ENCODE measurements at places on chromosomes 7 and 10.

DNA sequence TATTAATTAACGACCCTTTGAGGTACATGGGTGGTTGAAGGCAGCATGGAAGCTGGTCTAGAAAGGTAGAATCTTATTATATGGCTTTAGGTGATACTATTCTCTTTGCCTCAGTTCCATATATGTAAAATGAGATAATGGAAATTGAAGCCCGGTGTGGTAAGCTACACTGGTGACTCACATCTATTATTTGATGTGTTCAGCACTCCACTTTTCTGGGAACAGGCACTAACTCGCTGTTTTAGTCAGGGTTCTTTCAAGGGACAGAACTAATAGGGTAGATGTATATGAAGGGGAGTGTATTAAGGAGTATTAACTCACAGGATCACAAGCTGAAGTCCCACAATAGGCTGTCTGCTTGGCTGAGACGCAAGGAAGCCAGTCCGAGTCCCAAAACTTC lies 4.4 kb upstream of the TRUB1 start:
- no peak for DNase-seq
- no peak overlapping the region for H3K4me3 ChIP-seq
- H3K27me3 ChIP-seq = no peaks in the 10 kb centered on the region
- H3K4me1 ChIP-seq = no peaks in the 10 kb centered on the region
- H3K27ac ChIP-seq = no peak overlapping the region

DNA sequence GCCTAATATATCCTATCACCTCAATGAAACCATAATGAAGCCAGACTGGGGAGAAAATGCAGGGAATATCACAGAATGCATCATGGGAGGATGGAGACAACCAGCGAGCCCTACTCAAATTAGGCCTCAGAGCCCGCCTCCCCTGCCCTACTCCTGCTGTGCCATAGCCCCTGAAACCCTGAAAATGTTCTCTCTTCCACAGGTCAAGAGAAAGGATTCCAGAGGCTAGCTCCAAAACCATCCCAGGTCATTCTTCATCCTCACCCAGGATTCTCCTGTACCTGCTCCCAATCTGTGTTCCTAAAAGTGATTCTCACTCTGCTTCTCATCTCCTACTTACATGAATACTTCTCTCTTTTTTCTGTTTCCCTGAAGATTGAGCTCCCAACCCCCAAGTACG lies 31.5 kb downstream of the PRSS2 start:
- H3K27ac ChIP-seq = no peak overlapping the region
- no peak for DNase-seq
- no peak overlapping the region for H3K4me3 ChIP-seq
- H3K4me1 ChIP-seq = peaks cover 12% of the 10 kb centered on the region
- H3K27me3 ChIP-seq = peaks cover 15% of the 10 kb centered on the region

DNA sequence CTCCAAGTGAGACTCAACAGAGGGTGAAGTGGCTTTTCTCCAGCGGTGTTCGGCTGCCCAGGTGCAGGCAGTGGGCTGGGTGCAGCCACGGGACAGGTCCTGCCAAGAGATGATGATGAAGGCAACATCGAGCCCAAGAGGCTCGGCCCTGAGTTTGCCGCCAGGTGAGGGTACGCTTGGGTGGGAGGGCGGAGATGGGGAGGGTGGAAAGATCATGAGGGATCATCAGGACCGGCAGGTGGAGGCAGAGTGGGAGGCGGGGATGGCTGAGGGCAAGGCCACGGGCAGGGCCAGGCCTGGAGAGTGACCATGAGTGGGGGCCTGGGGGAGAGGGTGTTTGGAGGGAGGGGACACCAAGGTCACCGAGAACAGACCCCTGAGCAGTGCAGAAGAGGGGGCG lies 17.8 kb upstream of the AMZ1 start:
- peaks cover 7% of the 10 kb centered on the region for H3K27me3 ChIP-seq
- no peak for DNase-seq

- H3K4me1 ChIP-seq = no peaks in the 10 kb centered on the region
- H3K27me3 ChIP-seq = no peaks in the 10 kb centered on the region
- H3K27ac ChIP-seq = no peak overlapping the region
- no peak overlapping the region for H3K4me3 ChIP-seq
- H3K36me3 ChIP-seq = no peaks in the 10 kb centered on the region
- no peak for DNase-seq
Measured at GRCh38 chr10:1266033-1266802, 210.0 kb downstream of the WDR37 start.

DNA sequence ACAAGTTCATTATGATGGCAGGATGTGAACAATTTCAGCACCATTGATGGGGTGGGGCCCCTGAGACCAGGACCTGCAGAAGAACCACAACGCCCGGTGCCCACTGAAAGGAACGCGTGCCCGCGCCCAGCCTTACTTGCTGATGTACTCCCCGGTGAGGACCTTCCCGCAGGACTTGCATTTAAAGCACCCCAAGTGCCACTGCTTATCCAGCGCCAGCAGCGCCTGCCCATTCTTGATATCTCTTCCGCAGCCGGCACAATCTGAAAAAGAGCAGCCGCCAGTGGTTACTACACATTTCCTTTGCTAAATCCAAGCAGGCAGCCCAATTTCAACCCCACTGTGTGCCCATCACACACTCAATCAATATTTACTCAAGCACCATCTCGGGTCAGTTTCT lies 110.6 kb downstream of the ABLIM1 start:
- H3K27ac ChIP-seq = no peak overlapping the region
- H3K36me3 ChIP-seq = no peaks in the 10 kb centered on the region
- H3K4me3 ChIP-seq = no peak overlapping the region
- DNase-seq = no peak

GRCh38 chr10:93485690-93486089 lies 3.6 kb upstream of the MYOF start:
- no peaks in the 10 kb centered on the region for H3K36me3 ChIP-seq
- no peak for DNase-seq
- H3K4me1 ChIP-seq = no peaks in the 10 kb centered on the region
- H3K4me3 ChIP-seq = no peak overlapping the region

GRCh38 chr7:136348542-136349192 lies 371.5 kb upstream of the MTPN start:
- no peak overlapping the region for H3K27ac ChIP-seq
- no peaks in the 10 kb centered on the region for H3K4me1 ChIP-seq
- H3K36me3 ChIP-seq = no peaks in the 10 kb centered on the region
- H3K4me3 ChIP-seq = no peak overlapping the region
- DNase-seq = no peak
- H3K27me3 ChIP-seq = peaks cover 1% of the 10 kb centered on the region

GRCh38 chr7:1040790-1041189 lies 3.6 kb upstream of the GPR146 start:
- H3K4me1 ChIP-seq = peaks cover 17% of the 10 kb centered on the region
- H3K27ac ChIP-seq = no peak overlapping the region
- H3K4me3 ChIP-seq = no peak overlapping the region
- H3K36me3 ChIP-seq = no peaks in the 10 kb centered on the region
- no peaks in the 10 kb centered on the region for H3K27me3 ChIP-seq
- no peak for DNase-seq

- H3K36me3 ChIP-seq = no peaks in the 10 kb centered on the region
- no peaks in the 10 kb centered on the region for H3K27me3 ChIP-seq
Measured at GRCh38 chr10:26508016-26508415, 69.9 kb downstream of the APBB1IP start.

DNA sequence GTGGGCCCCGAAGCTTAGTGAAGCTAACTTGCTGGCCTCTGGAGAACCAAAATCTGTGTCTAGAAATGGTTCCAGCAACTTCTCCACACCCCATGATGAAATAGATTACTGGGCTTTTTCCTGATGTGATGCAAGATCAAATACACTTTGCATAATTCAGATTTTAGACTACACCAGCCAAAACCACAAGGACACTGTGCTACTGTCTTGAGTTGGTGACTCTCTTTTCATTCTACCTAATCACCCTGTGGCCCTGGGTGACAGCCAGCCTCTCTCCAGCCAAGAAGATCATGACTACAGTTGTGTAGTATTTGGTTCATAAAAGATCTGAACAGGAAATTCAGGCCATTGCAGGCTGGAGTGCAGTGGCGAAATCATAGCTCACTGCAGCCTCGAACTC lies 22.2 kb downstream of the AZGP1 start:
- no peaks in the 10 kb centered on the region for H3K27me3 ChIP-seq
- H3K27ac ChIP-seq = no peak overlapping the region
- no peak overlapping the region for H3K4me3 ChIP-seq
- H3K4me1 ChIP-seq = no peaks in the 10 kb centered on the region
- no peak for DNase-seq

DNA sequence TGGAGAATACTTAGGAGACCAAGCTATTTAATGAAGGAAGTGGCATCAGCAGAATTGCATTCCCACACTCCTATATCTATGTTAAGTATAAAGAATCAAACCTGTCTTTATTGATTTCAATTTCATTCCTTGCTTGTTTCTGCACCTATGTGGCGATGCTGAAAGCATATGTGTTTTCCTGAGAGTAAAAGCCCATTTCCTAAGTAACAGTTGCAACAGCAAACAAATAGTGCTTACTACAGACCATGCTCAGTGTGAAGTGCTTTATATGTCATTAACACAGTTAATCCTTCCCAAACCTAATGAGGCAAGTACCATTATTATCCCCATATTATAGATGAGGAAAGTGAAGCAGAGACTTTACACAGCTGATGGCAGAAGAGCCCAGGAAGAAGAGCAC lies 552.1 kb downstream of the PARD3 start:
- H3K36me3 ChIP-seq = no peaks in the 10 kb centered on the region
- no peak for DNase-seq
- H3K4me3 ChIP-seq = no peak overlapping the region
- no peaks in the 10 kb centered on the region for H3K27me3 ChIP-seq
- H3K27ac ChIP-seq = no peak overlapping the region
- no peaks in the 10 kb centered on the region for H3K4me1 ChIP-seq
